T follicular helper cell (primary cell): ENCODE measurements at places on chromosomes 1 and 21.

DNA sequence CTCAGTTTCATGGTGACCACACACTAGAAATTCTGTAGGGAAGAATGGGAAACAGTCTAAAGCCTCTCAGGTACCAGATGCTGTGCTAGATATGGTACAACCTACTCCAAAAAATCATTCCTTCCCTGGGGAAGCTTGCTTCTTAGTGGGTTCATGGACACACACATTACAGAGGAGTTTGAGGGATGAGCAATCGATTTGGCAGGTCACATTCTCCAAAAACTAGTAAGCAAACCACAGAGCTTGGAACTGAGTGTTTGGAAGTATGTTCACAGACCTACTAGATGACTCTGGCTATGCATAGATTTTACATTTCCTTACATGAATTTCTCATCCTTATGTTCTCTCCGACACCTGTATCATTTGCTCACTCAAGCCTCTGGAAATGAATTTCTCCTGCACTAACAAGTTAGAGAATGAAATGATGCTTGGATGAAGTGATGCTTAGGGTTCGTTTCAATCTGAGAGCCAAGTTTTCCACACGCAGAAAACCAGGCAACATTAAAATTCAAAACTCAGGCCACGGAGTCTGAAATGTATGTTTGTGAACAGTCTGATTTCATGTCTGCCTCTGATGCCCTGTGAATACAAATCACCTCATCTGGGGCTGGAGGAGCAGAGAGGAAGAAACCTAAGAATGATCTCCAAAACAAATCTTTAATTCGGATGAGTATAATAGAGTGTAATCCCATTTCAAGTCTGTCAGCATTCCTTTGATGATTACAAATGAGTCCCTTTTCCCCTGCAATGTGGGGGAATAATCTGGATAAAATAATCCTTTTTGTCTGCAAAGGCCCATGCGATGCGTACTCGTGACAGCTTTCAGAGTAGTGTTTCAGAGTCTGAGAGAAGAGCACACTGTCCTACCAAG is 11.0 kb downstream of the EVA1C start:
- no peak for DNase-seq

DNA sequence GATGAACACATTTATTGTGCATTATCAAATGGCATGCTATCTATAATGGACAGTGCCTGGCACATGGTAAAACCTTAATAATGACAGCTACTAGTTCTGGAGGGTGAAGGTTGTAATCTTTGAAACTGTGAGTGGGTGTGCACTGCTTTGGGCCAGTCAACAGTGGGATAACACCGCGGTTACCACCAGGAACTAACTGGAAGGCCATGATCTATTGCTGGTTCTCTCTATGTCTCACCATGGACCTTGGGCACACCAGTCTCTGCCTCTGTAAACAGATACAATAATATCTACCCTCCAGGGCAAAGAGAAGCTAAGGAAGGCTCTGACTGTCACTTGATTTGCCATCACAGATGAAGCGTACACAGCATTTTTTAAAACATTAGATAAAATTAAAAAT is 198.6 kb upstream of the ESRRG start:
- no peak for DNase-seq

GRCh38 chr1:245810789-245811337 is 656.1 kb downstream of the KIF26B start:
- DNase-seq = no peak

DNA sequence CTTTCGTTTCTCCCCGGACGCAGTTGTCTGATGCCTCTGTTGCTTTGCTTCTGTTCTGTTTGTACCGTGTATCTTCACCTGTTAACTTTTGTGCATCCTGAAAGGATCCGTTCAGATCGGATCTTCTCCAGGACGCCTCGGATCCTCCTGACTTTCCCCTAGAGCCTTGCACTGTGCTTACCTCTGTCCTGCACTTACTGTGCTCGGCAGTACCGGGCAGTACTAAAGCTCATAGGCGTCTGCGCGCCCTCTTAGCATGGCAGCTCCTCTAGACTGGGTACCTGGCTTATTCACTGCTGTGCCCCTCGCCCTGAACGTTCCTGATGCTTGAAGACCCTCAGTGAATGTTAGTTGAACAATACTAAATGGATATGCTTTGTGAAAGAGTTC is 934 bp downstream of the SCP2 start:
- DNase-seq = no peak

GRCh38 chr1:18738126-18738525 is 107.5 kb downstream of the PAX7 start:
- no peak for DNase-seq

GRCh38 chr1:99441299-99442095 is 177.2 kb downstream of the PLPPR4 start:
- DNase-seq = no peak

DNA sequence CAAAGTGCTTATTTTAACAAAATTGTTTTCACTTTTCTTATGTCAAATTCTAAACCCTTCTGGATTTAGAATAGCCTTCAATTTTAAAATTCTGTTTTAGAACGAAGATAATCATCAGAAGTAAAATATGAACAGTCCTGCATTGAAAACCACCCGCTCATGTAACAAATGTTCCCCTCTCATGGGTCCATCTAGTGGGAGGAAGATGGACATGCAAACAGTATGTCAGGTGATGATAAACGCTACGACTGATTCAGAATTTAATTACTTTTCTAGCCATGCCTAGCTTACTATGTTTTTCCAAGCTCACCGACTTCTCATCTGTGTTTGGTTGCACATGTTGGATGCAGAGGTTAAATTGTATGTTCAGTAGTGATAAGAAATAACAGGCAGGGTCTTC is 23.5 kb downstream of the SOD1 start:
- DNase-seq = no peak

GRCh38 chr1:156259805-156260204 is 11.9 kb upstream of the PAQR6 start:
- no peak for DNase-seq

DNA sequence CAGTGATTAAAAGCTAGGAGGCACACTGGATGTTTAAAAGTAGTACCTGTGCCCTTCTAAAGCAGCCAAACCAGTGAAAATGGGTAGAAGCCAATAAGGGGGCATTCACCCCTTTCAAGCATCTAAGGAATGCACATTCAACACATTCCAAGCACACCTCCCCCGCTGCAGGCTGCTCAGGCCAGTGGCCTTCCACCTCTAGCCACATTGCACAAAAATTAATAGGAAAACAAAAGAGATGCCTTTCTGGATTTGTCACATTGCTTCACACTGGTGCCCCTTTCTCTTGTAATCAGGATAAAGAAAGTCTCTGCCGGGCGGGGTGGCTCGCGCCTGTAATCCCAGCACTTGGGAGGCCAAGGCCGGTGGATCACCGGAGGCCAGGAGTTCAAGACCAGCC is 834.0 kb downstream of the USP25 start:
- DNase-seq = no peak
